Activated CD4-positive, alpha-beta T cell treated with anti-CD3 and anti-CD28 coated beads, Interleukin-2, amount 10 ng/mL, durations not matched to agents 24 days and 14 days (primary cell): ENCODE measurements at places on chromosomes 4 and X. TPM values are rescaled to one million over a fixed set of nuclear protein-coding genes. Genes with fewer than 3 reads are reported as not detected.

DNA sequence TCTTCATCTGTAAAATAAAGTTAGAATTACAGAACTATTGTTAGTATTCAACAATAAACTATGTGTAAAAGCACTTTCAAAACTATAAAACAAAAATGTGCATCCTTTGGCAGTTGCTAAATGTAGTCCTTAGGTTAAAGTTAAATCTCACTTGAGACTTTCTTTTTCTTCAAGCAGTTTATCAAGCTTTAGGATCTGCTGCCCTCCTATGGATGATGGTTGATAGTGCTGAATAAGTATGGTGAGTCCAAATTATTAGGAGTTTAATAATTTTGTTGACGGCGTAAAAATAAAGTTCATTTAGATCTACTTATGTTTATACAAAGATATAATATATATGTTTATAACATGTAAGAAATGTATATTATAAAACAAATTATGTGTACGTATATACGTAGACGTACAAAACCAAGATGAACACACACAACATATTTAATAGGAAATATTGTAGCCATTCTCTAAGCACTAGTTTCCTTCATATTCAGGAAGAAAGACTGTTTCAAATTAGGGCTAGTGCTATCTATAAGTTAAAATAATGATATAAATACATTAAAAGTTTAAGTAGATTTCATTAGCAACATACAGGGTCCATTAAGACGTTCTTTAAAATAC, 22.3 kb downstream of the UGT2A2 start:
- no peak for DNase-seq

DNA sequence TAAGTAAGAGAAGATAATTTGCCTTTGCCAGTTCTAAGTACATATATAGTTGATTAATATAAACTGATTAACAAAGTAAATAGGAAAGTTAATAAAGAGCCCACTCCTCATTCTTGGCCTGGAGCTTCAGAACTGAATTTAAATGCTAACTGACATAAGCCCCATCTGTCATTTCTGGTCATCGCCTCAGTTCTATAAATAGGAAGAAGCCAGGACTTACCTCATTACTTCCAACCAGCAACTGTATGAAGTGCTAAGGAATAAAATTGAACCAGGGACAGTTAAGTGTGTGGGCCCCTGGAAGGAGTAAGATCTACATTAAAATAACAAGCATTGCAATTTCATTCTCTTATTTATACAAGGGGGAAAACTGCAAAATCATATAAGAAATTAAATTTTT, 52.0 kb upstream of the PDLIM5 start:
- DNase-seq = no peak

DNA sequence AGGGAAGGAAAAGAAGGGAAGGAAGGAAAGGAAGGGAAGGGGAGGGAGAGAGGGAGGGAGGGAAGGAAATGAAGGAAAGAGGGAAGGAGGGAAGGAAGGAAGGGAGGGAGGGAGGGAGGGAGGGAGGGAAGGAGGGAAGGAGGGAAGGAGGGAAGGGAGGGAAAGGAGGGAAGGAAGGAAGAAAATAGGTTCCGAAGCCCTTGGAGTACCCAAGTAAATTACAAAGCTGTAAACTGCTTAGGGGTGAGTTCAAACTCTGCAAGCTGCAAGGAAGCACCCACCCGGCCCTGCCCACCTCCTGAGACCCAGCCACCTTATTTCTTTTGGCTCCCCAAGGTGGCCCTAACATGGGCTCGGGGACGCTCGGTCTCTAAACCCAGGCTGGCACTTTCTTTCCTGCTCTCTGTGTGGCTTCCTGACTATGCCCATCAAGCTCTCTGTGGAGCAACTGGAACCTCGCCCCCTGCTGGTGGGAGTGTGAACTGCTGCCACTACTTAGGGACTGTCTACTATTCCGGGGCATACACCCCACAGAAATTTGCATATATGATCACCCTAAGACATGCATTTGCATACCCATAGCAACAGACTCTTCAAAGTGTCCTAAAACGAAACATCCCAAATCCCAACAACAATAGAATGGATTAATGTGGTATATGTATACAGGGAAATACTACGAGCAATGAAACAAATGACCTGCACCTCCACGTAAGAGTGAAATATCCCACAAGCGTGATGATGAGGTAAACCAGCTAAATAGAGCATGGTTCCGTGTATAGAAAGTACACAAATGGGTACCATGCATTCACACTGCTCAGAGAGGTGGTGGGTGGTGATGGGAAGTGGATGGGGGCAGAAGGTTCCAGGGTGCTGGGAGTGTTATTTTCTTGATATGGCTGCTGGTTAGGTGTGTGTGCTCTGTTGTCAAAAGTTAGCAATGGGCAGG, 151.7 kb upstream of the TBL1X start:
- DNase-seq = peak; percentile 84

- DNase-seq = no peak
Measured at GRCh38 chr4:175271010-175271630, 353.0 kb downstream of the ADAM29 start.

- no peak for DNase-seq
Measured at GRCh38 chr4:116531870-116532269, 553.5 kb downstream of the TRAM1L1 start.

The CCKAR gene
- total RNA-seq = not detected in 2 replicates

DNA sequence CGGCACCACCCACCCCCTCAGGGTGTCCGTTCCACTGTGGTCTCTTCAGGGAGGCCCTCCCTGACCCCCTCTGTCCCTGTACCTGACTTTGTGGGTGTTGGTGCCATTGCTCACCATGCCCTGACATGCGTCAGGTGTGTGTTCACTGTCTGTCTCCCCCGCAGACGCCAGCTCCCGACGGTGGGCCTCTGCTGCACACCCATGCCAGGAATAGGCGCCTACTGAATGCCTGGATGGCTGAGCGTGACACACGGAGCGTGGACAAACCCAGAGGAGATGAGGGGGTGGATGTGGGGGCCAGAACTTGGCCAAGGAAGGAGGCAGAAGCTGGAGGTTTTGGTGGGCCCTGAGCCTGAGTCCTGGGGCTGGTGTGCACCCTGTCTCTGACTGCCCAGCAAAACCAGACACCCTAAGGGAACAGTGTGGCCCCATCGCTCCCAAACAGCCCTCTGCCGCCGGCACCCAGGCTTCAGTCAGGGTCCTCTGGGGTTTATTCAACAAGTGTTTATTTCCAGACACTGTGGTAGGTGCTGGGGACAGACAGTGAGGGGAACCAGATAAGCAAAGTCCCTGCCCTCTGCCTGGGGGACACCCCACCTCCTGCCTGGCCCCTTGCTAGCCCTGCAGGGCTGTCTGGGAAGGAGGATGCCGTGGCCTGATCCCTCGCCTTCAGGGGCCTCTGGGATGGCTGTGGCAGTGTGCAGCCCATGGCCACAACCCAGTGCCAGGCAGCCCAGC, 76.9 kb downstream of the WFS1 start:
- DNase-seq = no peak

The MAGED4 gene
- total RNA-seq = not detected in 2 replicates

The MAGEA2B gene
- not detected in 2 replicates for total RNA-seq
